ENCODE measurements at places on chromosomes 16 and 17.

DNA sequence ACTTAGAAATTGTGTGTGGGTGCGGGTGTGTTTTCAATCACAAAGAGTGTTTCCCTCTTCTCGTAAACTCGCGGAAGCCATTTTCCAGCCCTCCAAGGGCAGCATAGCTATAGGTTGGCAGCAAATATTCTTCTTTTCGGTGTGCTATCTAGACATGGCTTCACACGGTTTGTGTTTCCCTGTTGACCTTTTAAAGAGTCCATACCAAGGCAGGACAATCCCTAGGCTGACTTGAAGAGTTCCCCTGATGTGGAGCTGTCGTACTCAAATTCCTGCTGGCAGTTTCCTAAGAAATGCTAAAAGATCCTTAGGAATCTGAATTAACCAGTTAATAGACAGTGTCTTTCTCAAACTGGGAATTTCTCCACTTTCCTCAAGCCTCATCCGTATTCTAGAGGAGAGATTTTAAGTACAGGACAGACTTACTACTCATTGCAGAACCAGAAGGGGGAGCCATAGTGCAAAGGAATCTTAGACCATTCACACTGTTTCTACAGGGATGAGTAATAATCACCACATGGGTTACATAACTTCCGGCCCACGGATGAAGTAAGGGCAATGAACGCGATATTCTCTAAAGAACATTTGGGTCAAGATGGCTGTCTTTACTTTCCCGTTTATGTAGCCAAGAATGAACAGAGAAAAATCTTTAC is 288.6 kb upstream of the ELAC2 start:
- no peak for DNase-seq

DNA sequence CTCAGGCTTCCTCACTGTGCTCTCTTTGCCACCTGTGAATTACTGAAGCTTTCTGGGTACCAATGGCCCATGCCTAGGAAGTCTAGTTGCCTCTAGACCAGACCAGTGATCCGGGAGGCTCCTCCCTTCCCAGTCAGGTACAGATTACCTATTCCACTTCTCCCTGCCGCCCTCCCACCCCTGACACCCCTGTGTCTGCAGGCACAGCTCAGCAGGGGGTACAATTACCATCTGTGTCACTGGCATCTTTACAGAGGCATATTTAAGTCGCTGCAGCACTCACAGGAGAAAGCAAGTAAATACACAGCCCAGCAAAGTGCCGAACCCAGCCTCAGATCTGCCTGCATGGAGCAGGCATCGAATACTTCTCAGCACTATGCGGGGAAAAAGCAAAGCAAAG is 5.3 kb upstream of the WSCD1 start:
- DNase-seq: no peak

DNA sequence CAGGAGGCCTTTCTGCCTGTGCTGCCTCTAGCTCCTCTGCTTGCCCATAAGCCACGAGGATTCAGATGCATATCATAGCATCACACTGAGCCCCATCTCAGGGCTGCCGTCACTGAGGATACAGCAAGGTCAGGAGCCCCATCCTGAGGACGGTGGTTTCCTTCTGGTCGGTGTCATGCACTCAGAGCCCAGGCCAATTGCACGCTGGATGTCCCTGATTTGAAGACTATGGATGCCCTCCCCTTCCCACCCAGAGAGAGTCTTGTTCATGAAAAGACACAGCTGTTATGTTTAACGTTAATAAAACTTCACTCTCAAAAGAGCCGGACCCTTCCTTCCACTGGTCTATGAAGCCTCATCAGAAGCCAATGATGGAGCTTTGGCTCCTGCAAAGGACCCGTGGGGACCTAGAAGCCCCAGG is 19.9 kb downstream of the COTL1 start:
- DNase-seq: no peak

- DNase-seq: no peak
These were observed 5.2 kb downstream of the NAGLU start for GRCh38 chr17:42541041-42541833.

DNA sequence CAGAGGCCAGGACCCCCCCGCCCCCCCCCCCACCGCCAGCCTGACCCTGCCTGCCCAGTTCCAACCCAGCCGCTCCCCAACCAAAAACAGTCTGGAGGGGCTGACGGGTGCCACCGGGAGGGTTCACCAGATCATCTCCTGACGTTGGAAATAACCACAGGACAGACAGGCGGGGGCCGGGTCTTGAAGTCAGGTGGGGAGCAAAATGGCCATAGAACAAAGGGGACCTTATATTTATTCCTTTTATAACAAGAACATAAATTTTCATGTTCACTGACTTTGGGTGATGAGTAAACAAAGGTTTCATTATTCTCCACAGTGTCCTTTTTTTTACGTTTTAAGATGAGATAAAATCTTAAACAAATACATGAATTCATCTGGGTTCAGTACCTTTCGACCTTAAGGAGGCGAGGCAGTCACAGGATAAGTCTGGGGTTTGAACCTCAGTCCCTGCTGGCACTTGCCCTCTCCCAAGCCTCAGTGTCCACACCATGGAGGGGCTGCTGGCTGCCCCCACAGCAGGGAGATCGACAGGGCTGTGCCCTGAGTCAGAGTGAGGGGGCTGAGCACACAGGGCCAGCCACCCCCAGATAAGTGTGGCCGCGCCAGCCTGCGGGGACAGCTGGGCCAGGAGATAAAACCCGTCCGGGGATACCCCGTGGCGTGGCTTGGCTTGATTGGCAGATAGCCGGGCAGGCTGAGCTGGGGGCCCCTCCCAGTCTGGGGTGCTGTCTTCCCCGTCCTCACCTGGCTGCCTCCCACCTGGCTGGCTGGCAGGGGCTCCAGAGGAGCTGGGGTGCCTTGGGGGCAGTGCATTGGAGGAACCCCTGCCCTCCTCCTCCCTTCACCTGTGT is 15.0 kb downstream of the SLC7A5 start:
- no peak for DNase-seq

DNA sequence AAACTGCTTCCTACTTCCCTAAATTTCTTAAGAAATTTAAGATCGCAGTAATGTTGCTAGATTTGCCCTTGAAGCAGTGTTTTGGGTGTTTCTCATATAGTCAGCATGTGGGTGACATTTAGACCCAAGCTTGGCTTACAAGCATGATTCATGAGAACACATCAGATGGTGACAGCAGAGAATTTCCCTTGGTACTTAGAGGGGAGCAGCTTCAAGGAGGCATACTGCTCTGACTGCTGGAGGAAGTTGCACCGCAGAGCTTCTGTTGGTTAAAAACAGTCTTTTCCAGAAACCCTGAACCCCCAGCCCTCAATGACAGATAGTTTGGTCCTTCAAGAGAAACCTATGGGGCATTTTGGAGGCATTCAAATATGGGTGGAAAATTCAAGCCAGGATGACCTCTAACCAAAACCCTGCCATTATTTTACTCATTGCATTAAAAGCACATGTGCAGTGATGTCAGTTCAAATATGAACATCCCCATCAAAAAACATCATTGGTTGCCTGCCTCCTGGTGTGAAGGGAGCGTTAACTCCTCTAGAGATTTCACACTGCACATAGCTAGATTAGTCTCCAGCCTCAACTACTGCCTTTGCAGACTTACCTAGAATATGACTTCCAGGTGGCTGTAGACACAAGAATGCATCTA is 201.5 kb upstream of the CACNG5 start:
- DNase-seq: no peak

- DNase-seq: no peak
These were observed 54.6 kb upstream of the CORO6 start for GRCh38 chr17:29677221-29677791.

- DNase-seq: peak; percentile 29
These were observed 18.3 kb downstream of the CPNE7 start for GRCh38 chr16:89593841-89594240.

- no peak for DNase-seq
These were observed 10.4 kb downstream of the UBALD2 start for GRCh38 chr17:76275382-76276068.

DNA sequence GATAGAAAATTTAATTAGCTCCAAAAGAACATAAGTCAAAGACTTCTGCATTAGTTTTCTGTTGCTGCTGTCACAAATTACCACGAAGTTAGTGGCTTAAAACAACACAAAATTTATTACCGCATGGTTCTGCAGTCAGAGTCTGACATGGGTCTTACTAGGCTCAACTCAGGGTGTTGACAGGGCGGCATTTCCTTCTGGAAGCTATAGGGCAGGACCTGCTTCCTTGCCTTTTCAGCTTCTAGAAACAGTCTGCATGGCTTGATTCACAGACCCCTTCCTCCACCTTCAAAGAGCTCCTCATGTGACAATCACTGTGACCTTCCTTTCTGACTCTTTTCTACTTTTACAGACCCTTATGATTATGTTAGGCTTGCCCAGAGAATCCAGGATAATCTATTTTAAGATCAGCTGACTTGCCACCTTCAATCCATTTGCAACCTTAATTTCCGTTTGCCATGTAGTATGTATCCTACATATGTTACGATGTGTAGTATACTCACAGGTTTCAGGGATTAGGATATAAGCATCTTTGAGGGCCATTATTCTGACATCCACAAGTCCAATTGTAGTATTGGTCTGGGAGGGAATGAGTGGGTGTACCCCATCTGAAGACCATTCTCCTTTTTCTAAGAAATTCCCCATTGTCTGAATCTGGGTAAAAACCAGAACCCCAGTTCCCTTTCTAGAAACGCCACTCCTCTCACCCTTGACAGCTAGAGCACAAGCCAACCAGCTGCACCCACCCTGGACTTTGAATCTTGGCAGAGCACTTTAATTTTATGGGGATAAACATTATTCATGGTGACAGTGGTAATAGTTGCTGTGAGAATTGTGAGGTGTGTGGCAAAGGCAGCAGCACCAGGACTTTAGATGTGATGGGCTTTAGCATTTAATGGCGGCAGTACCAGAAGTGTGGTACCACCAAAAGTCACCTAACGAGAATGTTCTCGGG is 265.5 kb downstream of the KCNJ2 start:
- DNase-seq: no peak

- DNase-seq: no peak
These were observed 60.0 kb upstream of the CDC42EP4 start for GRCh38 chr17:73371836-73372235.

DNA sequence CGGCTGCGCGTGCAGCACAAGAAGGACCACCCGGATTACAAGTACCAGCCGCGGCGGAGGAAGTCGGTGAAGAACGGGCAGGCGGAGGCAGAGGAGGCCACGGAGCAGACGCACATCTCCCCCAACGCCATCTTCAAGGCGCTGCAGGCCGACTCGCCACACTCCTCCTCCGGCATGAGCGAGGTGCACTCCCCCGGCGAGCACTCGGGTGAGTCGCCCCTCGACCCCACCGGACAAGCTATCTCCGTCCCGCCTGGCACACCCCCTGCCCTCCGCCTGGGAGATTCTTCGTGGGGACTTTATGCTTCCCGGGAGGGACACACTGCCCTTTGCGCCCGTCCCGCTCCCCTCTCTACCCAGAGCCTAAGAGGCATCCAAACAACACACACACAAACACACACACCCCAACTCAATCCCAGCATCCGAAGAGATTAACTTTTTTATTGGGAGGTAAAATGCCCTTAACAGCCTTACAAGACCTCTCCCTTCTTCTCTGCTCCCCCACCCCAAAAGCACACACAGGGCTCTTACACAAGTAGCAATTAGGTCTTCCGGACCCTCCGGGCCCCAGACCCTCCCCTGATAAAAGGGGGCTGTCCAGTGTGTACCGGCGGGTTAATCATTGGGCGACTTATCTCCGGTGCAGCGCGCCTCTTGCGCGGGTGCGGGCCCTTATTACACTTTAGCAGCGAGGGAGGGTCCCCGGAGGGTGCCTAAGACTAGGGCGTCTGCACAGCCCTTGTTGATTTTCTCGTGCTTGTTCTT is 2.1 kb downstream of the SOX9 start:
- no peak for DNase-seq

- DNase-seq: no peak
These were observed 302.9 kb downstream of the CPPED1 start for GRCh38 chr16:12500771-12501170.

GRCh38 chr16:13519871-13520270 is 400.1 kb upstream of the ERCC4 start:
- no peak for DNase-seq

- DNase-seq: no peak
These were observed 67.7 kb upstream of the ARL4D start for GRCh38 chr17:43330876-43331639.

- no peak for DNase-seq
These were observed 10.3 kb downstream of the KRABD2 start for GRCh38 chr17:8366231-8366630.

GRCh38 chr16:29876594-29877249 is 13.7 kb upstream of the CDIPT start:
- DNase-seq: no peak

GRCh38 chr16:53433509-53433908 is 762 bp upstream of the RBL2 start:
- DNase-seq: no peak

DNA sequence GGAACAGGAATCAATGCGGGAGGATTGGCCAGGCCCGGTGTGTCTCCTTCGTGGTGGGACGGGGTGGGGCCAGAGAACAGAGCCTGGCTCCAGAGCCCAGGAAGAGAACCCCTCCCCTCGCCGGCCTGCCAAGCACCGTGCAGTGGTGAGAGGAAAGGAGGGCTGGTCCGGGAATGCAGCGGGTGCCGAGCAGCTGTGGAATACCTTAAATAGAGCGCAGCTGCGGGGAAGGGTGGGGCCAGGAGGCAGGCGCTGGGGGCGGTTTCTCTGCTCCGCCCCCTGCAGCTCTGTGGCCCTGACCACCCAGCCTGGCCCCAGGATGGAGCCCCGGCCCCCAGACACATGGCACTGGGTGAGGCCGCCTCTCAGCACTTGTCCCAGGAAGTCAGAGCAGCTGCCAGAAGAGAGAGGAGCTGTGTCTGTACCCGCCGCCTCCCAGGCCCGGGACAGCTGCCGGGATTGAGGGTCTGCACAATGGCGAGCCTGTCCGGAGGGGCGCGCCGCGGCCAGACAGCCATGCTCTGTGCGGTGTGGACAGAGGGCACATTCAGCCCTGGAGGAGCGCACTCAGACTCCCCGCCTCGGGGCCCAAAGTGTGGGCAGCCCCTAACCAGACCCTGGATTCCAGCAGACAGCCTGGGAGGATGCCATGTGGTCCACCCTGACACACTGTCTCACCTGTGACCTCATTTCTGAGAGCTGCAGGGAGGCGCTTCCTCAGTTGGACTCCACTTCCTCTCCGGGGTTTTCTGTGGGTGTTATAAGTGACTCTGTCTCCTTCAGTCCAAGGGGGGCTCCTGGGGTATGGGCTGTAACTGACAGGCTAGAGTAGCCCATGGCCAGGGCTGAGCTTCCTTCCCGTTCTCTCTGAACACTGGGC is 268.8 kb downstream of the SEC14L1 start:
- DNase-seq: peak; percentile 53

GRCh38 chr16:57741660-57742191 is 6.2 kb downstream of the KATNB1 start:
- DNase-seq: no peak

- DNase-seq: no peak
These were observed 11.6 kb downstream of the STH start for GRCh38 chr17:46010597-46011186.

DNA sequence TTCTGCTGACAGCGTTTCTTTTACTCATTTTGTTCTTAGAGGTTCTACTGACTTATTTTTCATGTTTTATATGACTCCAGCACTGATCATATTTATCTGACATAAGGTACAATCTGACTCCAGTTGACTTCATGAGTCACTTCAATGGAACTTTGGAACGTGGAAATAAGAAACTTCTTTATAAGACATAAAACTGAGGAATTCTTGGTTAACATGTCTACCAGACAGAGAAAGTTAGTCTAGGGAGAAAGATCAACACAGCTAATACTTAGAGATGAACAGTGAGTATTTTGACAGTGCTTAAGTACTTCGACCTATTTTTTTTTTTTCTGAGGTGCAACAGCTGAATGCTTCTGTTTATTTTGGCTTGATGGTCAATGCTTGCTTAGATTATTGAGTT is 679.5 kb downstream of the KCNJ2 start:
- DNase-seq: no peak
